ENCODE measurements at places on chromosomes 6 and 20. TPM values are rescaled to one million over a fixed set of nuclear protein-coding genes. Genes with fewer than 3 reads are reported as not detected.

TMEM239 gene
- total RNA-seq = not detected

SLC17A1 gene
- not detected for total RNA-seq

MPIG6B gene
- not detected for total RNA-seq

RAB32 gene
- total RNA-seq = 143 TPM

TP53TG5 gene
- not detected for total RNA-seq

VGLL2 gene
- total RNA-seq = not detected

OPRL1 gene
- total RNA-seq = 0.51 TPM

PRICKLE4 gene
- total RNA-seq = not detected

NOTCH4 gene
- 2.3 TPM for total RNA-seq

WFDC10B gene
- total RNA-seq = not detected

BMP7 gene
- 12.7 TPM for total RNA-seq

MYLIP gene
- total RNA-seq = 11.4 TPM

KCNQ5 gene
- 4.4 TPM for total RNA-seq

PKIB gene
- total RNA-seq = 23.7 TPM

MYL9 gene
- total RNA-seq = 15.1 TPM

EPHA7 gene
- 0.06 TPM for total RNA-seq

TMEM200A gene
- not detected for total RNA-seq

NOX3 gene
- total RNA-seq = not detected

PDE10A gene
- 6.8 TPM for total RNA-seq
